Lung (tissue), 17 donors: ENCODE measurements at places on chromosomes 11 and 22.

- no peak for DNase-seq
These were observed 53.9 kb downstream of the MICAL2 start for GRCh38 chr11:12164061-12165014.

DNA sequence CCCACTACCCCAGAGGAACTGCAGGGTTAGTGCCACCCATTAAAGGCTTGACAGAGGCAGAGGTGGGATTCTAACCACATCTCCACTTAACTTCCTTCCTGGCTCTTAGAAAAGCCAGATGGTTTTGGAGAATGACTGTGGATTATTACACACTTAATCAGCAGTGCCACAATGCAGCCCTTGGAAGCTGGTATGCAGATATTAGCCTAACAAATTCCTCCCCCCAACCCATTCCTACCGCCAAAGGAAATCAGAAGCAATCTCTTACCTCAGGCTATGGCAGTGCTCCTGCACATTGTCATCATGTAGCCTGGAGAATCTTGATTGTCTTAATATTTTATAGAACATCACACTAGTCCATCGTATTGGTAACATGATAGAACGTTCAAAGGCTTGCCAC is 23.2 kb upstream of the NRGN start:
- no peak for DNase-seq

DNA sequence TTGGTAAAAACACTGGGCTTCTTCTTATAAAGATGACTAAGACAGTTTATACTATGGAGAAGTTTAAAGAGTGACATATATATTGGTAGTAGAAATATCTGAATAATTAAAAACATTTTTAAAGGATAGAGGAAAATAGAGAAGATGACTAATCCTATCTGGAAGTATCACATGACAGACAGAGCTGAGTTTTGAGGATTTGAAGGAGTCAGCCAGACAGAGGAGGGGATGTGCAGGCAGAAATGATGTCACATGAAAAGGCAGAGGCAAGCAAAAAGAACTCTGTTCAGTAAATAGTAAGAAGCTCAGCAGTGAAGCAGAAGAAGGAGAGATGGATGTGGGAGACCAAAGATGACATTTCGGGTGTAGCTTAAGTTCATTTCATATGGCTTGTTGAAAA is 1.6 kb downstream of the OR10A2 start:
- no peak for DNase-seq

DNA sequence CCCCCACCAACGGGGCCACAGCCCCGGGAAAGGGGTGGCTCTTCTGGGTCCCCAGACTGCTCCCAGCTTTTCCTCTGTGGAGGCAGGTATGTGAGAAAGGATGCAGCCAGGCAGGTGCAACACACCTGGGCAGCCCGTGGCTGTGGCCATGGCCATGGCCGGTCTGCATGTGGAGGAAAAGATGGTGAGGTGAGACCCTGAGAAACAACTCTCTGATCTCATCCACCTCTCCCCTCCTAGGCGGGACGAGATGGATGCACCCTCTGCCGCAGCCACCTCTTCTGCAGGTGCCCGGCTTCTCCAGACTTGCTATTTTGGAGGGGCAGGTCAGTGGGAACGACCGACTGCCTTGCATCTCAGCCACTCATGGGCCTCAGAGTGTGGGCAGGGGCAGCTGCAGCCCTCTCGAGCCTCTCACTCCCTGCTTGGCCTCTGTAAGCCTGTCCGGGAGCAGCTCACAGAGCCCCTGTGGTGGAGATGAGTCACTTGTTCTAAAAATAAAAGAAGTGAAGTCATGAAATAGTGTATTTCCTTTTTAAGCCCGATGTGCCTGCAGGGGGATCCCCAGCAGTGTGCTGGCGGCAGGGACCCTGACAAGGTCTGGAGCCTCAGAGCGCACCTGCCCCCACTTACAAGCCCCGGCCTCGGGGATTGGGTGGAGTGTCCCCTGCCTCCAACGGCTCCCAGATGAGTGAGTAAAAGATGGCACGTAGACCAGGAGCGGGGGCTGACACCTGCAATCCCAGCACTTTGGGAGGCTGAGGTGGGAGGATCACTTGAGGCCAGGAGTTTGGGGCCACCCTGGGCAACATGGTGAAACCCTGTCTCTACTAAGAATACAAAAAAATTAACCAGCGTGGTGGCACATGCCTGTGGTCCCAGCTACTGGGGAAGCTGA is 10.7 kb downstream of the SMIM38 start:
- peak; percentile 22 for DNase-seq

DNA sequence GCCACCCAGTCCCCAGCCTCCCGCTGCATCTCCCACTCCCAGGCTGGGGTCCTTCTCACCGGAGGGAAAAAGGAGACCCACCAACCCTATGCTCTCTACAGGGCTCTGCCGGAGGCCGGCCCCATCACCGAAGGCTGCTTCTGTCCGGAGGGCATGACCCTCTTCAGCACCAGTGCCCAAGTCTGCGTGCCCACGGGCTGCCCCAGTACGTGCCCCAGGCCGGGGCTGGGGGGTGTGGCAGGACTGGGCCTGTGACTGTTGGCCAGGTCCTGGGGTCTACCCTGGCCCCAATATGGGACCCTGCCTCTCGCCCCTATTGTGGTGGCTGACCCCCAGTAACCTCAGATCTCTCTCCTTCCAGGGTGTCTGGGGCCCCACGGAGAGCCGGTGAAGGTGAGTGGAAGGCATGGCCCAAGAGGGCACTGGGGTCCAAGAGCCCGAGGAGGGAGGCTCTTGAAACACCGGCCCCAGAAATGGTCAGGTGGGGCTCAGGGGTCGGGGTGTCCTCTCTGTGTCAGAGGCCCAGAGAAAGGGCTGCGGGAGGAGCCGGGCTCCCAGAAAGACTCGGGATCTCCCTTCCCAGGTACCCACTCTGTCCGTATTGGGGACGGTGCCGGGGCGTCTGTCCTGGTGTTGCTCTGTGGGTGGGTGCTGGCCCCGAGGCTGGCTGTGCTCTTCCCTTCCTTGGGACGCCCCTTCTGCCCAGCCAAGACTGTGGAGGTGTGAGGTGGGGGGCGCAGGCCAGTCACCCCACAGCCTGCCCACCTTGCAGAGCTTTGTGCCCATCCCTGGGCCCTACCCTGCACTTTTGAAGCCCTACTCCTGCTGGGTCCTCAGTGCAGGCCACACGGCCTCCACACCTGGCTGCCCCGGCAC is 26.1 kb upstream of the MUC5B start:
- no peak for DNase-seq

DNA sequence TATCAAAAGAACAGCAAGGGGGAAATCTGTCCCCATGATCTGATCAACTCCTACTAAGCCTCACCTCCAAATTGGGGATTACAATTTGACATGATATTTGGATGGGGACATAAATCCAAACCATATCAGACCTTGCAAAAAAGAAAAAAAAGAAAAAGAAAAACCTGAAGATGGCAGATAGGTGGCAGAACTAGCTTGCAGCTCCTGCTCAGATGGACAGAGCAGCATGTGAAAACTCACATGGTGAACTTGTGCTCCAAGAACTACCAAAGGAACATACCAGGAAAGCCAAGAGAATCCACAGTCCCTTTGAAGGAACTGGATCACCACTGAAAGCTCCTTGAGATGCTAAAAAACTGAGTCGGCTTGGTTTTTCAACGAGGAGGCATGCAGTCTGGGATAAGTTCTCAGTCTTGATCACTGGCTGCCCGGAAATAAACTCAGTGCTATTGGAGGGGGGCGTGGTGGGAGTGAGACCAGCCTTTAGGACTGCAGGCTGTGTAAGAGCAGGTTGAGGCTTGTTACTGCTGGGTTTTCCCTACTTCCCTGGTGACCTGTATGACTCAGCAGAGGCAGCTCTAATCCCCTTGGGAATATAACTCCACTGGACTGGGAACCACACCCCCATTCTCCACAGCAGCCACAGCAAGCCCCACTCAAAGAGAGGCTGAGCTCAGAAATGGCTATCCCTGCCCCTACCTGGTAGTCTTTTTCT is 358.3 kb upstream of the ARHGAP42 start:
- DNase-seq, result no peak

DNA sequence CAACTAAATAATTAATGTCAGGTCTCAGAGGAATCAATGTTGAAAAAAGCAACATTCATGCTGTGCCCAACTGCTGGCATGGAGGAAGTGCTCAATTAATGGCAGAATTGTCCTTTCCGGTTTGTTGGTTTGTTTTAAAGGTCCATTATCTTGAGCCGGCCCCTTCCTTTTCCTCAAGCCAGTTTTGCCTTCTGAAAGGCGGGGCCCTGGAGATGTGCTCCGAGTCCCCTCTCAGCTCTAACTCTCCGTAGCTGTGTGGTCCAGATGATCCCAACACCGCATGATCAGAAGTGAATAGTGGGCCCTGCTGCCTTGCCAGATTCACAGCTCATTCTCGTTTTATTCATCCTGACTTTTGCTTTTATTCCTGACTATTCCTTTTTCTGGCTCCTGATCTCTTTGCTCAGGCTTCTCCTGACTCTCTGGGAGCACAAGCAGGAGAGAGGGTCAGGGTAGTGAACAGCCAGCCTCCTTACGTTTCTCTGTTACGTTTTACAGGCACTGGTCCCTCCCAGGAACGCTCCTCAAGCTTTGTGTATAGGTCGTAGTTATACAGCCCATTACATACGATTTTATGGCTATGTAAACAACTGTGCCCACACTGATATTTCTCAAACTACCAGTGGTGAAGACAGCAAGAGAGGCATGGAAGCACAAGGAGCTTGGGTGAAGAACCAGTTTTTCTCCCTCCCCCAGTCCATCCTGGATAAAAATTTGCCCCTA is 265.9 kb downstream of the LARGE1 start:
- DNase-seq, result no peak

DNA sequence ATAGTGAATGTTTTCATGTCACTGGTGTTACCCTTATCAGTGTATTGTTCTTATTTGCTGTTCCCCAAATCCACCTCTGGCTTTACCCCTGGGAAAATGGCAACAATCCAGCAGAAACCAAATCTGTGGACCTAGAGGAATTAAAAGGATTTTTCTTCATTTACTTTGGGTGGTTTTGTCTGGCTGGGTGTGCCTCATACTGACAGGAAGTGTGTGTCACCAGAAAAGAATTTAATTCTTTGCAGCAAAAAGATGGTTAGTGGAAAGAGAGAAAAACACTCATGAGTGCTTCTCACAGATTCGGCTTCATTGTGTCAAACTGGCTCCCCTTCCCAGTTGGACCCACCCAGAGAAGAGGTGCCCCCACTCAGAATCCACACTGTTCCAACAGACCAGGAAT is 38.9 kb downstream of the FZD4 start:
- DNase-seq, result peak; percentile 52

DNA sequence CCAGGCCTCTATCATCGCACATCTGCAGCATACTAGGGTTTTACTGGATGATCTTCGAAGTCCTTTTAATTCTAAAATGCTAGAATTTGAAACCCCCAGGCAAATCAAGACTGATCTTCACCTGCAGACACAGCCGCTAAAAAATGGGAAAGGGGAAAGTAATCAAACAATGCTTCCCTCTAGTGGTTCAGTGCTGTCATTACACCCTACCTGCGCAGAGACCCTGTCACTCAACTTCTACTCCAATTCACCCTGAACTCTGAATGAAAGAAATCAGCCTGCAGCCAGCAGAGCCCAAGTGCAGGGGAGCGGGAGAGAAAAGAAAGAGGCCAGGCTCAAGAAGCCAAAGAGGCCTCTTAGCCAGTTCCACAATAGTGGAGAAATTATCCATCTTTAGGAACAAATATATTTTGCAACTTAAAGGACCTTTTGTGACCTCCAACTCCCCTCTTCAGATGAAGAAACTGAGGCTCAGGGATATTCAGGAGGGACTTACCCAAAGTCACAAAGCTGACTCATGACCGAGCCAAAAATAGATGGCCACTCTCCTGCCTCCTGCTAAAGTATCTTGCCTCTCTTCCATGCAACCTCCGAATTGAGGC is 33.0 kb downstream of the SERGEF start:
- peak; percentile 43 for DNase-seq

DNA sequence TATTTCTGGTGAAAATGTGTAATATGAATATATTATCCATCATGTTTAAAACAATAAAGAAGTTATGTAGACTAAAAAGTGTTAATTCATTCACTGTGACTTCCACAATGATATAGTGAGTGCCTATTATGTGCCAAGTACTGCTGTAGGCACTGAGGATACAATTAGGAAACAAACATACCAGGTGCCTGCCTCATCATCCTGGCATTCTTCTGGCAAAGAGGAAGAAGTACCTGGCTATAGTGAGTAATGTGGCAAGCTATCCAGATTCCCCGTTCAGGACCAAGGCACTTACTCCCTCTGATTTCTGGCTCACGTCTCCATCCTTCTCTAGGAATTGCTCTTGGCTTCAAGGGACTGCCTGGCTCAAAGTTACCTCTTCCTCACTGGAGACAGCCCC is 77.5 kb upstream of the CLMP start:
- no peak for DNase-seq

DNA sequence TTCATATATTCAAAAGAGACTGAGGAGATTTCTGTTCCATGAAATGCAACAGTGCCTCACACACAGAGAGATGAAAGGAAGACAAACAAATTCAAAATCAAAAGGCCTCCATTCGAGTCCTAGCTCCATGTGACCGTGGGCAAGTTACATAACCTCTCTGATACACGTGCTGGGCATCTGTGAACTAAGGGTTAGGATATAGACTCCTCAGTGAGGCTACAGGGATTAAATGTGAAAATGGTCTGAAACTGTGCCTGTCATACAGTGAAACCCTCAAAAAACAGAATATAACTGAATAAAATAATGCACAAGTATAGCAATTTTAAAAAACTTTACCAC is 111.8 kb upstream of the MTMR2 start:
- DNase-seq, result no peak

GRCh38 chr11:129324533-129325175 is 51.0 kb upstream of the BARX2 start:
- DNase-seq, result no peak

- DNase-seq, result no peak
These were observed 646.2 kb downstream of the BRD1 start for GRCh38 chr22:49181431-49181830.

- DNase-seq, result no peak
These were observed 550.4 kb downstream of the DLG2 start for GRCh38 chr11:85076535-85077330.
